CD14-positive monocyte (primary cell): ENCODE measurements at places on chromosomes 5 and 9.

- DNase-seq, result no peak
These were observed 418.6 kb downstream of the SLCO4C1 start for GRCh38 chr5:101877451-101877850.

DNA sequence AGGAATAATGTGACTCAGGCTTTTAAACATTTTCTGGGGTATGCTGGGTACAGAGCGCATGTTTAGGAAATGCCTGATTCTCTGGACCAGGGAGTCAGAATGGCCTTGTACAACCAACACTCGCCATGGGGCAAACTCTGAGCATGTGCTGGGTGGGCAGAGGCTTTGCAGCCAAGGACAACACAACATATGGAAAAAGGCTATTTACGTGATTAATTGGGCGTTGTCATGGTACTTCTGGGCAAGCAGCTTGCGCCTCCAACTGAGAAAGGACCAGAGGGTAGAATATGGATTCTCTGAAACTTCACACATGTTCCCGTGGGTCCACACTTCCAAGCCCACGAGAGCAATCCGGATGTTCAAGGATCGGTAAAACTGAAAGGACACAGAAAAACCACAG is 49.1 kb downstream of the NIPAL4 start:
- no peak for DNase-seq

DNA sequence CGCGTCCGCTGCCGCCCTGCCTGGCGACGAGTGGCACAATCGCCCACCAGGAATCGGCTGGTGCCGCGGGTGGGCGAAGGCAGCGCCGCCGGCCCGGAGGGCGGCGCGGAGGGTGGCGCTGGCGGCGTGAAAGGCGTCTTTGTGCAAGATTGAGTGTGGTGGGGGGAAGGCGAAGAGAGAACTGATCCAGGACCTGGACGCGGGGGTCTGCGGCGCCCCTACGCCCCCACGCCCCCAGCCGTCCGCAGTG is 4.6 kb upstream of the RGMB start:
- DNase-seq, result no peak

DNA sequence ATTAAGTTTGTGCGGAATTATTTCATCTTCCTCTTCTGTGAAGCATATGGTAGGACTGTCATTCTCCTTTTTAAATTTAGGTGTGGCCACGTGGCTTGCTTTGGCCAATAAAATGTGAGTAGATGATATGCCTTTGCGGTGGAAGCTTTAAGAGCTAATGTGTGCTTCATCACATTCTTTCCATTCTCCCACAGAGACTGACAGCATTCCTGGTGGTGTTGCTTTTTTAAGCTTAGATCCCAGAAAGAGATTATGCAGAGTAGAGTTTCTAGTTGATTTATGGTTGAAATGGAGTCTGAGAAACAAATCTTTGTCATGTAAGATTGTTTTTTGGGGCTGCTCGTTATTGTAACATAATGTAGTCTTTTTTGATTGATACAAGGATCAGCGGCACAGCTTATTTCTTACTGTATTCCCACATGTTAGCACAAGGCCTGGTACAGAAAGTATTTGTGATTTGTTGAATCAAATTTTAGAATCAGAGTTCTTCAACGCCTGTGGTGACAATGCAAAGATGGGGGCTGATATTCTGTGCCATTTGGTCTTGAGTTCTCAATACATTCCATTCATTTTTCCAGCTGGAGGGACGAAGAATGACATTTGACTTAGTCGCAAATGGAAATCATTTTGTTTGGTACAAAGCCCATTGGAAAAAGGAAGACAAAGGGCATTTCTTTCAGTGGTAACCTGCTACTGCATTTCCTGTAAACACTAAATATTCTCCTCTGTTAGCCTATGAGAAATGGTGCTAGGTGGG is 209.9 kb upstream of the VLDLR start:
- DNase-seq, result no peak

GRCh38 chr9:123426406-123426805 is 70.4 kb downstream of the CRB2 start:
- DNase-seq, result no peak

GRCh38 chr5:42360616-42361314 is 62.5 kb upstream of the GHR start:
- no peak for DNase-seq
